ENCODE measurements at places on chromosomes 5 and 9. TPM values are rescaled to one million over a fixed set of nuclear protein-coding genes. Genes with fewer than 3 reads are reported as not detected.

The GABRA6 gene
- not detected for total RNA-seq

The CD74 gene
- total RNA-seq, result 1.4 TPM

The PCDHGB5 gene
- total RNA-seq, result 32.0 TPM

The FBP2 gene
- not detected for total RNA-seq

Measured in cardiac ventricle fibroblast (primary cell).